ENCODE measurements at places on chromosomes 6 and 20.
A peak's percentile ranks its signal among the peaks of the same experiment; 100 is the strongest.

- DNase-seq = no peak
Observed at GRCh38 chr6:91127752-91128151, 540.9 kb upstream of the MAP3K7 start.

GRCh38 chr20:10513931-10514575 lies 78.9 kb downstream of the SLX4IP start:
- DNase-seq = no peak

DNA sequence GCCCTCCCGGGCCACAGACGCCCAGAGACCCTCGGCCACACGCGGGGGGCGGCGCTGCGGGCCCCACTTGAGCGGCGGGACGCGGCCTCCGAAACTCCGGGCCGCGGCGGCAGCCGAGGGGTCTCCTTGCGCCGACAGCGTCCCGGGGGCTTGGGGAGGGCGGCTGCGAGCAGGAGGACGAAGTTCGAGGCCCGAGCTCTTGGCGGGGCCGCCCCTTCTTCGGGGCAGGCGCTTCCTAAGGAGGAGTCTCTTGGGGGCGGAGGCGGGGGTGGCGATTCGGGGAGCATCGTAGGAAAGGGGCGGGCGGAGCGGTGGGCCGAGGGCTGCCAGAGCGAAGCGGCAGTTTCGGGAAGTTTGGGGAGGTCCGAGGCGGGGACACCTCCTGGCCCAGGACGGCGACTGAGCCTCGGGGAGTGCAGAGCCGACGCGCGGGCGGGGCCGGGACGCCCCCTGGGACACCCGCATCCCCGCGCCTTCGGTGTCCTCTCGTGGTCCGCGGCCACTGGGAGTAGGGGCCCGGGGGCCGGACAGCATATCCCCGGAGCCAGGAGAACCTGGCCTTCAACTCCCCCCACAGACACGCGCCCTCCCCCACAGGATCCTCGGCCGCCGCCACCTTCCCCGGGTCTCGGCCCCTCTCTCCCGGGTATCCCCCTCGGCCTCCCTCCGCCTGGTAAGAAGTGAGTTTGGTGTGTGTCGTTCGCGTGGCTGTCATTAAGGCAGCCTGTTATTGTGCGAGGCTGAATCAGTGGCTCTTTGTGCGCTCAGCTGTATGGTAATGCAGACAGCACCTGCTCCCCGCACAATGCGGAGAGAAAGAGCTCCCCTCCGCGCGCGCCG lies 613 bp upstream of the DLL1 start:
- DNase-seq = peak; percentile 67

GRCh38 chr20:44180814-44181213 lies 6.2 kb downstream of the JPH2 start:
- DNase-seq = peak; percentile 55

- DNase-seq = peak; percentile 72
Observed at GRCh38 chr20:51985013-51985415, 182.7 kb upstream of the SALL4 start.

- no peak for DNase-seq
Observed at GRCh38 chr20:25100914-25101313, 19.0 kb upstream of the VSX1 start.

GRCh38 chr6:108765495-108765894 lies 82.7 kb upstream of the ARMC2 start:
- DNase-seq = no peak

DNA sequence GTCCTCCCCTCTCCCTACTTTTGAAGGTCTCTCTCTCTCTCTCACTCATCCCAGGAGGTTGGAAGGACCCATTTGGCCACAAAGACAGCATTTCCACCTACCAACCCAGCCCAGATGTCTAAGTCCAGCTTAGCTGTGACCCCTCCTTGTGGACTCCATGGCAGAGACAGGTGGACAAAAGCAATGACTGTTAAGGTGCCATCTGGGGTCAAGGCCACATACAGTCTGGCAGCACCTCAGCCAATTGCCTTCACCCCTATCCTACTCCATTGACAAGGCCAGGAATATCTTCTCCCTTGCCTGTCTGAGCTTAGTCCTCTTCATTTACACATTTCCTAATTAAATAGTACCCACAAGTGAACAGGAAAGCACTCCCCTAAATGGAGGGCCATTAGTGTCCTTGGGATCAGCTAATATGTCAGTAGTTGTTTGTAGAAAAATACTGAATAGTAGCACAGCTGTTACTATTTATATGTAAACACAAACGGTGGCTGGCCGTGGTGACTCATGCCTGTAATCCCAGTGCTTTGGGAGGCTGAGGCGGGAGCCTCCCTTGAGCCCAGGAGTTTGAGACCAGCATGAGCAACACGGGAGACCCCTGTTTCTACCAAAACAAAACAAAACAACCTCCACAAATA lies 28.8 kb downstream of the GCM1 start:
- peak; percentile 29 for DNase-seq

GRCh38 chr20:60402189-60403058 lies 444.2 kb downstream of the CDH26 start:
- no peak for DNase-seq

DNA sequence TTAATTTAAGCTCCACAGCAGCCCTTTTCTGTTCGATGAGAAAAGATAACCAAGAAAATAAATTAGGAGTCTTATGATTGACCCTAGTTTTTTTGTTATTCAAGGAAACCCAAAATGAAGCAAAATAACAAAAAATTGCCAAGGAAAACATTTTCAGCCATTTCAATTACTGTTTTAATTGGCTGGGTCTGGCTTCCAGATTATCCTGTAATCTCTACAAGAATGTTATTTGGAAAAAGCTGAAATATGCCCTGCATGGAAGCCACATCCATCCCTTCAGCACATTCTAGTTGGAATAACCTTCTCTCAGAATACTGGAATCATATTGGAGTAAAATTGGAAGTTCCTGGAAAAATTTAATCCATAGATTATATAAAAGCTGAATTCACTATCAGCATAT lies 191.1 kb upstream of the CCN2 start:
- DNase-seq = no peak

- DNase-seq = no peak
Observed at GRCh38 chr20:57611586-57612311, 8.5 kb downstream of the ZBP1 start.

- DNase-seq = no peak
Observed at GRCh38 chr6:36018339-36018738, 6.1 kb downstream of the SLC26A8 start.

DNA sequence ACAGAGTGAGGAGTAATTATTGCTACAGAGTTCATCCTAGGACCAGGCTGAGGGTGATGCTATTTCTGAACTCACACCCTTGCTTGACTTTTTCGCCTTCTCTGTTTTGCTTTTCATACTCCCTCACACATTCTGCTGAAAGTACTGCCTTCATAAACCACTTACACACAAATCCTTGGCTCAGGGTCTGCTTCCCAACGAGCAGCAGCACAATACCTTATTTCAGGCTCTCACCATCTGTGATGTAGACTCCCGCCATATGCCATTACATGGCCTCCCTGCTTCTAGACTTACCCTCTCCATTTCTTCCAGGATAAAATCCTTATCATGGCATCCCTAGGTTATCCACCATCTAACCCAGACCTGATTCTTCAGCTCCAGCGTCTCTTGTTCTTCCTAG lies 321.3 kb upstream of the SPTLC3 start:
- DNase-seq = no peak

DNA sequence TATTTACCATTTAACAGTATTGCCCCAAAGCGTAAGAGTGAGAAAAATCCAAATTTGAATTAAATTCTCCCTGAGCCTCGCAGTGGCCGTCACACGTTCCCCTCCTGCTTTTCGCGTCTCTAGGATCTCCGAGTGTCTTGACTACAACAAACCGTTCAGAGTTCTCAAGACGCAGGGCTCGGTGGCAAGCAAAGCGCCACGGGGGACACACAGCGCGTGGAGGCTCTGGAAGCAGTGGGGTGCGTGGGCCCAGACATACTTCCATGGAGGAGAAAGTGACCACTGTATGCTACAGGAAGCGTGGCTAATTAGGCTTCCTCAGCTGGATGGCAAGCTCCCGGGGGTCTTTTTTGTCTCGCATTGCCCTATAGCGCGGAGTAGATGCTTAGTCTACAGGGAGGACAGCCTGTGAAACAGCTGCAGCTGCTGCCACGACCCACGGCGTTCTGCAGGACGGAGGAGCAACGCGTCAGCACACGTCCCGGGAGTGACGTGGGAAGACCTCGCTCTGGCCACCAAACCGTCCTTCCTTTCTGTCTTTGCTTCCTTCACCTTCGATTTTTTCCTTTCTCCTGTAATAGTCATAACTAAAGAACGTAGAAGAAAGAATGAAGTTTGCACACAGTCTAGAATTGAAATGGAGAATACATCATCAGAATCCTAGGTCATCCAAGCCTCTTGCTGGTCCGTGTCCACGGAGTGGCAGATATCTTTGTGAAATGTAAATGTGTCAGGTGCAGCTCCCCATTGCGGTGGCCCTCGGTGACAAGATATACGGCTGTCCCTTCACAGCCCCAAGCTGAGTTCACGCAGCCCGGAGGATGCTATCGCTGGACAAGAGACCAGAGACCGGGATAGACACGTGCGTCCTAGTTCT lies 104.2 kb upstream of the QKI start:
- DNase-seq = no peak

GRCh38 chr6:37731888-37732287 lies 34.2 kb upstream of the MDGA1 start:
- DNase-seq = peak; percentile 66

DNA sequence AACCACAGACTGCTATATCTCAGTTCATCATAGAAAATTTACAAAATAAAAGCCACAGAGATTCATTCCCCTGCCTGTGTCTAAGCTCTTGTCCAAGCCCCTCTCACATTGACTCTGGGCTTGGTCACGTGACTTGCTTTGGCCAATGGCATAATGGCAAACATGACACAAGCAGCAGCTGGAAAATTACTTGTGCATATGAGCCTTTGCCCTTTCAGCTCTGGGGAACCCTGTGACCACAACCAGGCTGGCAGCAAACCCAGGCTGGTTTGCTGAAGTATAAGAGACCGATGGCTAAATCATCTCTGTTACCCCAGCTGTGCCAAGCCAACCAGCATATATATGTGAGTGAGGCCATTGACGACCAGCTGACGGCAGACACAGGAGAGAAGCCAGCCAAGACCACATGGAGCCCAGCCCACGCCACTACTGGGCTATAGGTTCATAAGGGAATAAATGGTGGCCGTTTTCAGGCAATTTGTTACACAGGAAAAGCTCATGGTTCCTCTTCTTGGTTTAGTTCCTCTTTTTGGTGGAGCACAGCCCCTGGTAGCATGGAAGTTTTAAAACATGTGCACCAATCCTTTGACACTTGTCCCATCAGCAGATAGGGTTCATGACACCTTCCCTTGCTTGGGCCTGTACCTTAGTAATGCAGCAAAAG lies 31.8 kb upstream of the RSPO4 start:
- DNase-seq = no peak

- no peak for DNase-seq
Observed at GRCh38 chr20:32526125-32526524, 59.0 kb downstream of the NOL4L start.

GRCh38 chr6:122014961-122015360 lies 384.5 kb upstream of the HSF2 start:
- DNase-seq = no peak

- DNase-seq = no peak
Observed at GRCh38 chr6:52547647-52548352, 29.1 kb downstream of the TRAM2 start.

- peak; percentile 25 for DNase-seq
Observed at GRCh38 chr6:143516690-143517446, 5.3 kb upstream of the FUCA2 start.

GRCh38 chr6:146887447-146888077 lies 288.8 kb downstream of the ADGB start:
- no peak for DNase-seq

DNA sequence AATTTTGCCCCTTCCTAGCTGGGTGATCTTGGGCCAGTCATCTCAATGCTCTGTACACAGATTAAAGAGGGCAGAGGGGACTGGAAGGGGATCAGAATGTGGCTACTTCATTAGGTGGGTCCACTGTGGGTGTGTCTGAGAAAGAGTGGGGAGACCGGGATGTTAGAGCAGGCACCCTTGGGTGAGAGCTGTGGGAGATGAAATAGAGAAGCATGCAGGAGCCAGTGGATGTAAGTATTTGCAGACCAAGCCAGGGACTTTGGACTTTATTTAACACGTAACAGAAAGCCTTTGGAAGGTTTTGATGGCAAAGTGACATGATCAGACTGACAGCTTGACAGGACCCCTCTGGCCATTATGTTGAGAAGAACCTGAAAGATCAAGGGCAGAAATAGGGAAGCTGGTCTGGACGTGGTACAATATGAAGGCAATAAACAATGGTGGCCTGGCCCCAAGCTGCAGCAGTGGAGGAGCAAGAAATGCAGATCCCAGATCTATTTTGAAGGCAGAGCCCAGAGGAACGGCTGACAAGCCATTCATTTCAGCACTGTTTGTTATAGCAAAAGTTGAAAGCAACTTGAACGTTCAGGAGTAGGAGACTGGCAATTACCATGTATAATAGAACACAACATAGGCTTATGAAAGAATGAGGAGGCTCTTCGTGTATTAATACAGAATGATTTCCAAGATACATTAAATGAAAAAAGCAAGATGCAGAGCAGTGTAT lies 82.5 kb upstream of the ZNFX1 start:
- DNase-seq = no peak

- no peak for DNase-seq
Observed at GRCh38 chr6:18829272-18829870, 442.2 kb downstream of the RNF144B start.

GRCh38 chr6:166488076-166488685 lies 98.3 kb downstream of the RAMACL start:
- DNase-seq = no peak

DNA sequence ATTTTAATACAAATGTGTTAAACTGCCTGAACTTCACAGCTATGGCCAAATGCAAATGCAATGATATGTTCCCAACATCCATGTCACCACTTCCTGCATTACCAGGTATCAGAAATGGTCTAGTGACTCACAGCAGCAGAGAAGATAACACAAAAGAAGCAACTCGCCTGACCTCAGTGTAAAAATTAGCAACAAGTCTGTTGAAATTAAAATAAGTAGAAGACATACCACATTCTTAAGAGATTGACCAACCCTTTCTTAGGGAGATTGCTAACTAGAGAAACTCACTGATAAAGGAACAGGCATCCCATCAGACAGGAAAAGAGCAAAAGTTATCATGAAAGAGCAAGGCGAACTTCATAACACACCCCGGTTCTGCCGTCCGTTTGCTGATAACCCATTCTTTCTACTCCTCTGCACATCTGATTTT lies 45.1 kb downstream of the RNASET2 start:
- no peak for DNase-seq

Measured in iPS-NIHi11 (cell line).